Tibial nerve (tissue), 4 donors: ENCODE measurements at places on chromosomes 7 and 10. TPM values are rescaled to one million over a fixed set of nuclear protein-coding genes. Genes with fewer than 3 reads are reported as not detected.

GRID2IP gene
- not detected for total RNA-seq

CXCL12 gene
- total RNA-seq, result 75.9 TPM

FKBP6 gene
- not detected for total RNA-seq

ADAM12 gene
- total RNA-seq, result 10.5 TPM

C10orf88 gene
- total RNA-seq, result 7.2 TPM

NOS3 gene
- 21.2 TPM for total RNA-seq

MBLAC1 gene
- total RNA-seq, result 9.2 TPM

CELF2 gene
- 118 TPM for total RNA-seq

NODAL gene
- total RNA-seq, result not detected

CDK14 gene
- 36.3 TPM for total RNA-seq

NPFFR1 gene
- total RNA-seq, result 1.8 TPM

DGKI gene
- total RNA-seq, result 1.5 TPM

DNA sequence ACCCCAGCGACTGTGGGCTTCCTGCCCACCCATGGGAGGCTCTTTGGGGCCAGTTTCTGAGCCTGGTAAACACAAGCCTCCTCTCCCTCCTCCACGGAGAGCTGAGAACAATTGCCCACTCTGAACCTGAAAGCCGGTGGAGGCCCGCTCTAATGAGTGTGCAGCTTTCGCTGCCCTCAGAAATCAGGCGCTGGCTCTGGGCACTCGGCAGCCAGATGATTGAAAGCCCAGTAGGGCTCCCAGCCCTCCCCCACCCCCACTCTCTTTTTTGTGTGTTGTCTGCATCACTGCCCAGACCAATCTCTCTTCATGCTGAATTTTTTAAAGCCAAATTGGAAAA lies 438.9 kb downstream of the RPS24 start:
- DNase-seq, result no peak

DNA sequence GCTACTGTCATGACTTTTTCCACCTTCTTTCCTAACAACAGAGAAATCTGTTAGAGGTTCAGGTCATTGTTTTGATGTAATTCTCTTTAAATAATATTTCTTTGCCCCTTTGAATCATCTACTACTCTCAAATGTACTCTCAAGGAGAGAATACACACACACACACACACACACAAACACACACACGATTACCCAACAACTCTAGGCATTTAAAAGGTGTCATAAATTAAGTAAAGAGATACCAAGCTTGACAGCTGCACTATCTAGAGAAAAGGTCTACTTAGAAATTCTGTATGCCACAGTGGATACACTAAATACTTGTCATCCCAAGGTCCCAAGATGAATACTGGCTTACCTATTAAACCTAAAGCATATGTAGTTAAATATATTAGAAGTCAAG lies 4.8 kb downstream of the PANK1 start:
- DNase-seq, result no peak

GRCh38 chr7:134084488-134085144 lies 42.5 kb upstream of the LRGUK start:
- DNase-seq, result no peak

GRCh38 chr10:118482393-118483331 lies 112.8 kb downstream of the PRLHR start:
- no peak for DNase-seq

DNA sequence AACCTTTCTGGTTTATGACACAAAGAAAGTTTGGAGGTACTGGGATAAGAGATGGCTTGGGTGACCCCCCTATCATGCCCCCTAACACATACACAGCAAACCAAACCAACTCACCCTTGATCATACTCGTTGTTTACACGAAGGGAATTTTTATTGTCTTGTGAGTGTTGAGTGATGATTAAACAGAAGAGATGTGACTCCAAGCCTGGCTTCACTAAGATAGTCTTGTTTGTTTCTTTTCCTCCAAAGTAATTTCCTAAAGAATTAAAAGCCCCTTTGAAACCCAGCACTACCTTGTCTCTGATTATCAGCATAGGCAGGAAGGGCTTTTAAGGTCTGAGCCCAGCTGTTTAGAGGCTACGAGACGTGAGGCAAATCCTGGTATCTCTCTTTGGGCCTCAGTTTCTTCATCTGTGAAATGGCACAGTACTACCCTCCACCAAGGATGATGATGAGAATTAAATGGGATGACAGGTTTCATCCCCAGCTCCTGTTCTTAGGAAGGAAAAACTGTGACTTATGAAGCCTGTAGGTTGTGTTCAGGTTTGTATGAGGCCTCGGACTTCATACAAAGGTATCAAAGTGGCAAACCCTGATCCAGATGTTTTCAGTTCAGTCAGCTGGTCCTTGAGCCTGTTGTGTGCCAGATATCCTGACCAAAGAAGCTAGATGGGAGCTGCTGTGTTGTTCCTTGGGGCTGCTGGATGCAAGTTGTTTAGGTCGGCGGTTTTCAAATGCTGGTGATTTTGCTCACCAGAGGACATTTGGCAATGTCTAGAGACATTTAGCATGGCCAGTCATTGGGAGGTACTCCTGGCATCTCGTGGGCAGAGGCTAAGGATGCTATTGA lies 51.8 kb downstream of the TCF7L2 start:
- no peak for DNase-seq

GRCh38 chr7:69748530-69748929 lies 150.3 kb downstream of the AUTS2 start:
- DNase-seq, result no peak

GRCh38 chr10:21888959-21889358 lies 114.6 kb downstream of the DNAJC1 start:
- no peak for DNase-seq

DNA sequence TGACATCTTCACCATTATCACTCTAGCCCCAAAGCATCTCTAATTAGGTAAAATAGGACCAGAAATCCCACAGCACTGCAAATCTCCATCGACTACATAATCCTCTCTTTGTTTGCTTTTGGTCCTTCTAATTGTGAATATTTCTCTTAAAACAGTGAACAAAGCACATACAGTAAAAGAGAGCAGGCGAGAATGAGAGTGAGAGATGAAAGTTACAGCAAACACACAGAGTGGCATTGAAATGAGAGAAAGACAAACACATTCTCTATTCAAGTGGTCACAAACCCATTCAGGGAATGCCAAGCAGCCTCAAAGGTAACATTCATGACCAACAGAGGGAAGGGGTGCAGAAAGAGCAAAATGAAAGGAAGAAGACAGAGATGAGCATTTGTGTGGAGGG lies 109.8 kb upstream of the PTN start:
- DNase-seq, result no peak

GRCh38 chr10:133537546-133538545 lies 10.7 kb downstream of the CYP2E1 start:
- no peak for DNase-seq

- no peak for DNase-seq
Observed at GRCh38 chr7:729140-730000, 2.3 kb upstream of the PRKAR1B start.

DNA sequence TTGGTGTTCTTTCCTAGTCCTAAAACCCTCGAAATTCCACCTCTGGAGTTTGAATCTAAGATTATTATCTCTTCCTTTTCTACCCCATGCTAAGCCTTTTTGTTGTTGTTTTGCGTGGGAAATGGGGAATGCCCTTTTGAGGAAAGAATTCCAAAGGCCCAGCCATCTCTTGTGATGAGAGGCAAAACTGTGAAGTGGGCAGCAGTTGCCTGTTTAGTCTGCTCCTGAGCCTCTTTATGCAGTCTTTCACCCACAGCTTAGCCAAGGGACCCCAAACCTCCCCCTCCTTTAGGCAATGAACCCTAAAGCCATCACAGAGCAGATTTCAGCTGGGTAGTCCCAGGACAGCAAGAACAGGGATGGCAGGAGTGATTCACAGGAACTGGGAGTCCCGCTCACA lies 95.5 kb downstream of the DNMBP start:
- no peak for DNase-seq

- DNase-seq, result no peak
Observed at GRCh38 chr10:62581351-62581750, 207.2 kb downstream of the ZNF365 start.

DNA sequence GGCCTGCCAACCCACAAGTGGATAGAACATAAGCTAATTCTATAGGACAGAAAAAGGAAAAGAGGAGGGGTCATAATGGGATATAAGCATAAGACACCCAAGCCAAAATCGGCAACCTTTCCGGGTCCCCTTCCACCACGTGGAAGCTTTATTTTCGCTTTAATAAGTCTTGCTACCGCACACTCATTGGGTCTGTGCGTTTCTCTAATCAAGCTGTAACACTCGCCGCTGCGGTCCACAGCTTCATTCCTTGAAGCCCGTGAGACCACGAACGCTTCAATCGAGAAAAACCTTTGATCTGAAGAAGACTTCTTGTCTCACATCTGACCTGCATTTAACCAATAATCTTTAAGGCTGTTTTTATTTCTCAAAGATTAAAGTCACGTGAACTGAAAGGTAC lies 35.8 kb upstream of the HECW1 start:
- DNase-seq, result no peak

DNA sequence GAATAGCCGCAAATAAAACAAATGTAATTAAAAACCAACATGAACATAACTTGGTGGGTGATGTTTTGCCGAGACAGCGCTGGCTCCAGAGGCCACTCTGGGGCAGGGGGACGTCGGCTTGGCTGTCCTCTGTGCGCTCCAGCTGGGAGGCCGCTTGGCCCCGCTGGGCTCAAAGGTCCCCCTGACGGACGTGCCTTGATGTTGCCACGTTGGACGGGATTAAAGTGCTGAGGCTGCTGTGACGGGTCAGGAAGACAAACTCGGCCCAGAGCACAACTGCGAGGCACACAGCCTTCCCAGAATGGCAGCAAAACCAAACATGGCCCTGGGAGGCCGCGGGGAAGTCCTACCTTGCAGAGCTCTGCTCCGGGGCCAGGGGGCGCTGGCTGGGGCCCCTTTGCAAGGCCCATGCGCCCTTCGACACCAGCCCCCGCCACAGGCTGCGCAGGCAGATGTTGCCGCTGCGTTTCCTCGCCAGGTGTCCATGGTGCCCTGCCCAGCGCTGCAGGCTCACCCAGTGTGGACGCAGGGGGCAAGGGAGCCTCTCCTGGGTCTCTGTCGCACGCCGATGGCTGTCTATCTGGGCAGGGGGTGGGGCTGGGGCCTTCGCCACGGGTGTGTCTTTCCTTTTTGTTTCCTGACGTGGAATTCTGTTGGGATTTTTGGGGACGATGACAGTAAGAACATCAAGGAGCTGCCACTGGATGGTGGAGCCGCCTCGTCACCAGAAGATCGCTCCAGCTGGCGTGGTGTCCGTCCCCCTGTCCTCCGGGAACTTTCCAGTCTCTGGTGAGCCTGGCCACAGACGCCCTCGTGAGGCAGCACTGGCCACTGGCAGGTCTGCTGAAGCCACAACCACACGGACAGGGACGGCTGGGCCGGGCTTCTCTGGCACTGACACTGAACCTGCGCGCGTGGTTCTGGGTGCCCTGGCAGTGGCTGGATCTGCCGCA lies 99.6 kb upstream of the DIP2C start:
- peak; percentile 27 for DNase-seq

GRCh38 chr10:70958396-70958795 lies 70.0 kb upstream of the PCBD1 start:
- no peak for DNase-seq

DNA sequence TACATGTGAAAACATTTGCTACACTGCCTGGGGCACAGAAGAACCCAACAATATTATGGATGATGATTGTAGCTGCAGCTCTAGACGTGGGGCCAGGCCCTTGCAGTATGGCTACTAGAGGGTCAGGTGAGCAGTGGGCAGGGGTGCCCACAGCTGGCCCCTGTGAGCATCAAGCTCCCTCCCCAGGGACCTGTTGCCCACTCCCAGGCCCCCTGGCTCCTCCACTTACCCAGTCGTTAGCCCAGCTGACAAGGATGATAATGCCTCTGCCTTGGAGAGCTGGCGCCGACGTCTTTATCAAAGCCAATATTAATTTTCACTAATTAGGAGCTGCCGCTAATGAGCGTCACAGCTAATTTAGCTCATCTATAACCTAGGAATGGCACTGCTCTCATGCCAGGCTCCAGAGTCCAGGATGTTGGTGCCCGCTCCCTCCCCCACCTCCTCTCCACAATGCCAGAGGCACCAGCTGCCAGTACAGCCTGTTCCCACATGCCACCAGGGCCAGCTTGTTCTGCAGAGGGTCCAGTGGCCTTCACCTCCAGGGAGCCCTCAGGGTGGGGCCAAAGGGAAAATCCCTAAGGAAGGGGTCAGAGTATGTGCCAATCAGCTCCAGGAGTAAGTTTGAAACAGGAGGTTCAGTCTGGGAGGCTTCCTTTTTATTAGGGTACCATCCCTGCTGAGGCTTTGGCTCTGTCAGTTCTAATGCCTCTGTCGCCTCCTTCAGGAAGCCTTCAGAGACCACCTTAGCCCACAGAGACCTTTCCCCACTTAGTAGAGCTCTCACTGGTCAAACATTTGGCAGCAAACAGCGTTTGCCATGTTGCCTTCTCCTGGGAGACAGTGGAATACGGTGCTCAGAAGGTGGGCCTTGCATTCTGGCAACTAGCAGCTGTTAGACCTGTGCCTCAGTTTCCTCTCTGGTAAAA lies 77.2 kb downstream of the CDH23 start:
- no peak for DNase-seq

- DNase-seq, result no peak
Observed at GRCh38 chr7:108525327-108525984, 479 bp downstream of the PNPLA8 start.

DNA sequence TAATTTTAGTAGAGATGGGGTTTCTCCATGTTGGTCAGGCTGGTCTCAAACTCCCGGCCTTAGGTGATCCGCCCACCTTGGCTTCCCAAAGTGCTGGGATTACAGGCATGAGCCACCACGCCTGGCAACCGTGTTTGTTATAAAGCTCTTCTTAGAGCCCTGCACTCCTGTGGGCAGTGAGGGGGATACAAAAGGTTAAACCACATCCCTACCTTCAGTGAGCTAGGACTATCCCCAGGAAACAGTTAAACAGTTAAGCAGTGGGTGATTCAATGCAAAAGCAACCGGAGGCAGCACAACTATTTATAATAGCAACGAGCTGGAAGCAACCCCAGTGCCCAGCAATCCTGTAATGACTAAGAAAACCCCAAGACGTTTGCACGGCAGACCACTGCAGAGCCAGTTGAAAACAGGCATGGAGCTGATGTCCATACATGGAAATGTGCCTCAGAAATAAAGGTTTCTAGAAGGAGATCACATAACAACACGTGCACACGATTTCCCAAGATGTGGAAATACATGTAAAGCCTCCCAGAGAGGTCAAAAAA lies 107.2 kb upstream of the LYZL2 start:
- DNase-seq, result no peak

GRCh38 chr7:17130281-17131059 lies 168.0 kb upstream of the AHR start:
- DNase-seq, result no peak

- no peak for DNase-seq
Observed at GRCh38 chr10:83522881-83523386, 616.4 kb upstream of the GHITM start.

GRCh38 chr7:54664235-54665228 lies 94.5 kb downstream of the SEC61G start:
- no peak for DNase-seq

DNA sequence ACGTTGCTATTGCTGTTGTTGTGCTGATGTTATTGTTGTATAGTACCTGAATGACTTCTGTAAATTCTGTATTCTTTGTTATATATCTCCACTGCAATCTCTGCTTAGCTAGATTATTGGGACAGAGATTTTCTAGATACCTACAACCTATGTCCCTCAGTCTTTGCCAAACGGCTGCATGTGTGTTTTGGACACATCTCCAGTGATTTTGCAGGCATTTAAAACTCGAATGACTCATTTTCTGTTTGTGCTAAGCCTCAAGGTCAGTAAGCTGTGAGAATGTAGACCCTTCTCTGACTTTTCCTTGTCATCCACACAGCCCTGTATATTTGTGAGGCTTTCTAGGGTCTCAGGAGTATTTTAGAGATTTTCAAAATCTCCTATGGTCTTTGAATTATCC lies 410.7 kb downstream of the POM121L12 start:
- no peak for DNase-seq

GRCh38 chr7:78563191-78563590 lies 764.6 kb downstream of the PHTF2 start:
- no peak for DNase-seq
